ENCODE measurements at places on chromosomes 1 and 21.

- DNase-seq: no peak
Observed at GRCh38 chr1:204830747-204831146, 39.9 kb upstream of the NFASC start.

- DNase-seq: no peak
Observed at GRCh38 chr1:228164561-228165371, 838 bp upstream of the IBA57 start.

DNA sequence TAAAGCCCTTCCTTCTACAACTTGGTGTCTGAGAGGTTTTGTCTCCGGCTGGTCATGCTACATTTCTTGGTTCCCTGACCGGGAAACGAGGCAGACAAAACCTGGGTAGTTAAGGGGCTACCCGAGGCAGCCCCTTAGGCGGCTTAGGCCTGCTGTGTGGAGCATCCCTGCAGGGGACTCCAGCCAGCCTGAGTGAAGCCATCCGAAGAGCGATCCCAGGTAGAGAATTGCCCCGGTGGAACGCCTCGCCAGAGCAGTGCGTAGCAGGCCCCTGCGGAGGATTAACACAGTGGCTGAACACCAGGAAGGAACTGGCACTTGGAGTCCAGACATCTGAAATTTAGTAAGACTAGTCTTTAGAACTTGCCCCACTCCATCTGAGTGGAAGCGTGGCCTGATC lies 21.2 kb upstream of the MYOCOS start:
- no peak for DNase-seq

DNA sequence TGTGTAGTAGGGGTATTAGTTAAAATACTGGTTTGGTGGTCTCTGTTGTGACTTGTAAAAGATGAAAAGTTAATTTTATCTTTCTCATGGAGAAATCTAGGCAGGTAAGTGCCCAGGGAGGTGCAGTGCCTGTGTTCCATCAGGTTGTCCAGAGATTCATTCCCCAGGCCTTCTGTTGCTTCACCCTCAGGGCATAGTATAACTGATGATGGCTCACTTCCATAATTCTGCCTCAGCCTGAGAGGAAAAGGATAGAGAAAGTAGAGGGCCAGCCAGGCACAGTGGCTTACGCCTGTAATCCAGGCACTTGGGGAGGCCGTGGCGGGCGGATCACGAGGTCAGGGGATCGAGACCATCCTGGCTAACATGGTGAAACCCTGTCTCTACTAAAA lies 153.9 kb downstream of the FMN2 start:
- DNase-seq: no peak

DNA sequence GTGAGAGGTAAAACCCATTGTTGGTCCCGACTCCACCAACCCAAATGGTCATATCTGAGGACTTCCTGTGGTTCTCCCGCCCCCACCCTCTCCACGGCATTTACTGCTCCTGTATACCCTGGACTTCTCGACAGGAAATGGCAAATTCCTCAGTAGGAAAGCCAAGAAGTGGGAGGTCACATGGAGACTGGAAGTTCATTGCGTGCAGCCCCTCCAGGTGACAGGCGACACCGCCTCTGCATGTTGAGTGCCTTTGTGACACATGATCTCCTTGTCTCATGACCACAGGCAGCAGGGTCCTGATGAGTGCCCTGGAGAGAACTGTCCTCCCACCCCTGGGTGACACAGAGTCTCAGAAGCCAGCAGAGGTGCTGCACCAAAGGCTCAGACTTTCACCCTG lies 24.2 kb downstream of the ERG start:
- no peak for DNase-seq

- DNase-seq: no peak
Observed at GRCh38 chr1:82919837-82920236, 1079.1 kb downstream of the TTLL7 start.

DNA sequence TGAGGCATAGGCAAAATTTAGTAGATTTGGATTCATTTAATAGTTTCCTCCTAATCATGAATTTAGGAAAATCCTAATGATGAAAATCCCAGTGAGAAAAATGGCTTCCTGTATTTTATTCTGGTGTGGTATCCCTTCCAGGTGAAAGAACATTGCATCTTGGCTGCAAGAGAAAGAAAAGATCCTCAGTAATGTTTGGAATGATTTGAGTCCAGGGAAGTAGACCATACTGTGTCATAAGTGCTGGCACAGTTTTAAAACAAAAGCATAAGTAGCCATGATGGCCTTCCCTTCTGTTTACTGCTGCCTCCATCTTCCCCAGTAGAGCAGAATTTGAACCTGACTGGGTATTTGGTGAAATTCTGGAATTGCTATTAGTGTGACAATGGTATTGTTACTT lies 52.8 kb downstream of the CACHD1 start:
- DNase-seq: no peak

- DNase-seq: no peak
Observed at GRCh38 chr1:42350086-42350485, 15.1 kb upstream of the FOXJ3 start.

GRCh38 chr1:183365093-183365492 lies 53.1 kb downstream of the NMNAT2 start:
- no peak for DNase-seq

DNA sequence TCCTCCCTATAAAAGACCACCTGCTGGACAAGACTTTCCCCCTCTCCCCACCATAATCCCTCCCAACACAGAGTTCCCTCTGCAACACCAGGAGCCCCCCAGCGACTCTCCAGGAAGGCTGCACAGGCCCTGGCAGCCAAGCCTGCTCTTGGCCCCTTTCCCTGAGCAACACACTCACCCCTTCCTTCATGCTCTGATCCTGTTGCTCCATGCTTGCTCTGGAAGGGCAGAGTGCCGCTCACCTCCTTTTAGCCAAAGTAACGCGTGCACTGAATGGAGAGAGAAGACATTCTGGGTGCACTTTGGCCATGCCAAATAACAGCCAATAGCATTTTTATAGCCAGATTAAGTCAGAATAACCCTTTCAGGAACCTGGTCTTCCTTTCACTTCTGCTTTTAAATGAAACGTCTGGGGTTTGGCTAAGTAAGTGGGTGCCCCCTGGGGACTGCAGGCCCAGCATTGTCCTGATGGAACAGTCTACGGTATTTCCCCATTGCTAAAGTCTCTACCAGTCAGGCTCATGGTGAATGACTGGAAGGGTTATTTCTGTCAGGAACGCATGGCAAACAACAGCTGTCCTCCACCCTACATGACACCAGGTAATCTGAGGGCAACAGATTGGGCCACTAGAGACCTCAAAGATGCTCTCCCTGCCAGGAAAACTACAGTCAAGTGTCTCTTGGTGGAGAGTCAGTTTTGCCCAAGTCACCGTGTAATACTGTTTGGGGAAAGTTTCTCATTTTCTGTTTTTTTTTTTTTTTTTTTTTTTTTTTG lies at the start of gene SLC2A5:
Gene SLC2A5 (minus strand): TSS at position 310 of the 775 bp plus-strand sequence. CDS start 99 bp downstream, at position 211.
- DNase-seq: no peak

DNA sequence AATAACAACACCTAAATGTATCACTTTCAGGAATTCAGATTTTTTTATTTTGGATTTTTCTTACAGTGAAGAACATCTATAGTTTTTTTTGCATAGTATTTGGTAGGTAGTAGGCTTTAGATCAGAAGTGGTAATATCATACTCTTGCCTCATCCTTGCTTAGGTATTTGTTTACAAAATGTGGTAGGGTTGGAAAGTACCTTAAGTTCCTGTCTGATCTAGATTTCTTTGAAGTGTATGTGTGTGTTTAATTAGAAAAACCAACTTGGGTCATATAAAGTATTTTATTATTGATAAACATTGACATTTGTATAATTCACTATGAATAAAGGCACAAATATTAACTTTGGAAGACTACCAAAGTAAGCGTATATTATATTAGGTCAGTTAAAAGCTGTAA lies 85.3 kb upstream of the GPR88 start:
- no peak for DNase-seq
